ENCODE measurements at places on chromosomes 2 and 18.
A peak's percentile ranks its signal among the peaks of the same experiment; 100 is the strongest.

- DNase-seq, result no peak
Measured at GRCh38 chr2:2570360-2570759, 239.3 kb upstream of the MYT1L start.

- no peak for DNase-seq
Measured at GRCh38 chr2:15872854-15873253, 67.5 kb upstream of the MYCN start.

DNA sequence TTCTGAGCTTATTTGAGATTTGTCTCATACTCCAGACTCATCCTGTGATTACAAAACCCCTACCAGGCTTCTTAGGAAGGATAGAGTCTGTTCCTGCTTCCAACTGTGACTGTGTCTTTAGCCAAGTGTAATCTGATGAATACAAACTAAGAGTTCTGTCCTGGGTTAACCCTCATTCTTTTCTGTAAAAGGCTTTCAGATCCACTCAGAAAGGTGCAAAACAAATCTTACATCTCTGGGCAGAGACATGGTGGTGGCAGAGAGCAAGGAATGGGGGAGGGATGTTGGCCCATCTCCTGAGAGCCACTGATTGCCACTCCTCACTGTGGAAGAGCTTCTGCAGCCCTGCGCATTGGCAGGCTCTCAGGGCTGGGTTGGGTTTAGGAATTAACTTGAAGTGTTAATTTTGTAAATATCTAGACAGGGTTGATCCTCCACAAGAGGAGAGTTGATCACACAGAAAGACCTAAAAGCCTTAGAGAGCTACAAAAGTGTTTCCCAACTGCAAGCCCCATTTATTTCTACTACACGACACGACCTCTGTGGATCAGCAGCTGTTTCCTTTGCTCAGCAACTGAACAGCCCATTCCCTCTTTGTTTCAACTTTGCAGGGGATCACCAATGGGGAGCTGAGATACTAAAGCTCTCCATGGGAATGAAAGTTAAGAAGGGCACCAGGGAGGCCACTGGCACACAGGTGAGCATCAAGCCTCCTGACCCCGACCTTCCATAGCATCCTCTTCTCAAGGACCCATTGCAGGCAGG is 23.7 kb upstream of the SPTBN1 start:
- DNase-seq, result no peak

- DNase-seq, result no peak
Measured at GRCh38 chr2:151860210-151860609, 32.0 kb upstream of the ARL5A start.

GRCh38 chr18:9608298-9608697 is 6.1 kb downstream of the PPP4R1 start:
- no peak for DNase-seq

DNA sequence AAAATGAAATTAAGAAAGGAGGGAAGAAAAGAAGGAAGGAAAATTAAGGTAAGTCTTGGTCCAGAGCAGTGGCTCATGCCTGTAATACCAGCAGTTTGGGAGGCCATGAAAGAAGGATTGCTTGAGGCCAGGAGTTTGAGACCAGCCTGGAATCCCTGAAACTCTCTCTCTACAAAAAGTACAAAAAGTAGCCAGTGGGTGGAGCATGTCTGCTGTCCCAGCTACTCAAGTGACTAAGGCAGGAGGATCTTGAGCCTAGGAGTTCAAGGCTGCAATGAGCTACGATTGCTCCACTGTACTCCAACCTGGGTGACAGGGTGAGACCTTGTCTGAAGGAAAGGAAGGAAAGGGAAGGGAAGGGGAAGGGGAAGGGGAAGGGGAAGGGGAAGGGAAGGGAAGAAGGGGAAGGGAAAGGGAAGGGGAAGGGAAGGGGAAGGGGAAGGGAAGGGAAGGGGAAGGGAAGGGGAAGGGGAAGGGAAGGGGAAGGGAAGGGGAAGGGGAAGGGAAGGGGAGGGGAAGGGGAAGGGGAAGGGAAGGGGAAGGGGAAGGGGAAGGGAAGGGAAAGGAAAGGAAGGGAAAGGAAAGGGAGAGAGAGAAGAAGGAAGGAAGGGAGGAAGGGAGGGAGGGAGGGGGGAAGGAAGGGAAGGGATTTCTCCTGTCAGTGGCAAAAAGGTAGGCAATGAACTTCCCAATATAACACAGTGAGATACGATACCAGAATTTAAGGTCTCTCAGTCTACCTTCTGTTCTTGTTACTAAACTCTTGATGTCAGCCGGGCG is 412.8 kb downstream of the CMPK2 start:
- peak; percentile 45 for DNase-seq

DNA sequence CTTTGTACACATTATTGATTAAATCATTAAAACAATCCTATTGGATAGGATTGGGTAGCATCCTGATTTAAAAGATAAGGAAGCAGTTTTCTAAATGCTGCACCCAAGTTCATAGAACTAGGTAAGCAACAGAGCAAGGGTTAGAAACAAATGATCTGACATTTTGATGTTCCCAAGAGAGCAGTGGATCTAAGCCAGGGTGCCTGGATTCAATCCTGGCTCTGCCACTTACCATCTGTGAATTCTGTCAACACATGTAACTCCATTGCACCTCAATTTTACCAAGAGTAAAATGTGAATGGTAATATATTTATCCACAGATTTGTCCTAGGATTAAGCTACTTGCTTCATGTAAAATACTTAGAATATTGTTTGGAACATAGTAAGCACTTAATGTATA is 982.6 kb upstream of the FANCL start:
- DNase-seq, result no peak

Data from MCF 10A (cell line).